Activated naive CD4-positive, alpha-beta T cell (primary cell): ENCODE measurements at places on chromosomes 3 and 15.

DNA sequence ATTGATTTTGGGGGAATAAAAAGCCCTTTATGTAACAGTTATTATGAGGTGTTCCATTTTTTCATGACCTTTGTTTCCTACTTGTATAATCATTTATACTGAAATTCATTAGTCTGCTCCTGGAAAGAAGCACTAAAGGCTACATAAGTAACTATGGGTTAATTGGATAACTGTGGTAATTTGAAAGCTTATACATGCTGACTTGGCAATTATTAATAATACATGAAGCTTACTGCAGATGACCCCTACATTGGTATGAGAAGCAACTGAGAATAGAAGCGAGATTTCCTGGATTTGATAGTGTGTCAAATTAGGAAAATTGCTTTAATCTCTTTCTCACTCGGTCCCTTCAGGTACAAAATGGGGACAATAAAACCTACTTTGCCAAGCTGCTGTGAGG, 658.0 kb downstream of the ROBO1 start:
- no peak for DNase-seq

- DNase-seq: no peak
Measured at GRCh38 chr3:65478551-65479500, 559.9 kb downstream of the MAGI1 start.

- no peak for DNase-seq
Measured at GRCh38 chr3:108250626-108251025, 28.4 kb upstream of the IFT57 start.

DNA sequence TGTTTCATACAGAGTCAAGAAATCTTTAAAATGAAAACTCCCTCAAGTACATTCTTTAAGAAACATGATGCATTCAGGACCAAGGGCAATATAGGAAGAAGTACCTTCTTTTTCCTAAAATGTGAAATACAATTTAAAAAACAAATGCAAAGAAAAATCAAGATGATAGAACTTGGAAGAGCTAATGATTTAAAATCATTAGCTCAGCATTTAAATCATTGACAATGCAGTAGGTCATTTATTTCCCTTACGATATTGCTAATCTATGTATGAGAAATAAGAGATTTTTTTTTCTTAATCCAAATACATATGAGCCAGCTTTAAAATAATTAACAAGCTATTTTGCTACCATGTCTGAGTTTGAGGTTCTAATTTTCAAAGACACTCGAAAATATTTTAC, 105.5 kb downstream of the HHLA2 start:
- DNase-seq: no peak

- DNase-seq: no peak
Measured at GRCh38 chr3:126434264-126434590, 39.5 kb downstream of the CFAP100 start.

- no peak for DNase-seq
Measured at GRCh38 chr15:87267798-87268197, 988.7 kb downstream of the NTRK3 start.

DNA sequence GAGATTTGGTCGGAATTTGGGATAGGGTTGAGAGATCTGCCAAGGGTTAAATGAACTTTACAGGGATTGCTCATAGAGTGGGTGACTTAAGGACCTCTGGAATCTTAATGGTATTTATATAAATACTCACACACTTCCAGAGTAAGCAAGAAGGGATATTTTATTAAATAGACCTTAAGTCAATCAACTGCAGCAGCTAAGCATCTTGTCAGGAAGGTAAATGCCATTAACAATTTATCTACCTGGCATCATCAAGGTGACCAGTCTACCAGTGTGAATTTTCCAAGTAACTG, 123.9 kb downstream of the FEZF2 start:
- DNase-seq: no peak

- DNase-seq: no peak
Measured at GRCh38 chr3:159898147-159898546, 90.5 kb upstream of the IL12A start.

- no peak for DNase-seq
Measured at GRCh38 chr15:73127302-73127936, 75.2 kb downstream of the NEO1 start.

DNA sequence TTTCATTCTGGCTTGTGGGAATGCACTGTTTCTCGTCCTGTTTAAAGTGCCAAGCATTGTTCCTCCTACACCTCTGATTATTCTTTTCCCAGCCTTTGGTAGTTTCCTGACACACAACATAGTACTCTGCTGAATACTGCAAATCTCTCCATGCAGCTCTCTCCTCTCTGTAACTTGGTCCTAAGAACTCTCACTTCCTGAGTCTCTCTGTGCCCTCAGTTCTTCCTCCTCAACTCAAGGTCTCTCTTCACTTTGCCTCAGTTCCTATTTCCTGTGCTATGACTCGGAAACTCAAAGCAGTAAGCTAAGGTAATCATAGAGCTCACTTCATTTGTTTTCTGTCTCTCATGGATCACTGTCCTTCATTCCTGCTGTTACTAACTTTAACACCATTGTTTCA, 113.4 kb downstream of the ZNF280D start:
- DNase-seq: no peak

- DNase-seq: no peak
Measured at GRCh38 chr3:49166752-49167556, 823 bp upstream of the CCDC71 start.

DNA sequence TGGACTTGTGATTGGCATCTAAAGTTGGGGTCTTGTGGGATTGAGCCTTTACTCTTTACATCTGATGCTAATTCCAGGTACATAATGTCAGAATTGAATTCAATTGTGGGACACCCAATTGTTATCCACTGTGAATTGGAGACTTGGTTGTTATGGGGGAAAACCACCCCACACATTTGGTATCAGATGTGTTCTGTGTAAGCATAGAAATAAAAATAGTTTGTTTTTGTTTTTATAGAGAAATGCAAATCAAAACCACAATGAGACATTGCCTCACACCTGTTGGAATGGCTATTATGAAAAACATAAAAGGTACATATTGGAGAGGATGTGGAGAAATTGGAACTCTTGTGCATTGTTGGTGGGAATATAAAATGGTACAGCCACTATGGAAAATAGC, 58.5 kb downstream of the CPA3 start:
- no peak for DNase-seq

DNA sequence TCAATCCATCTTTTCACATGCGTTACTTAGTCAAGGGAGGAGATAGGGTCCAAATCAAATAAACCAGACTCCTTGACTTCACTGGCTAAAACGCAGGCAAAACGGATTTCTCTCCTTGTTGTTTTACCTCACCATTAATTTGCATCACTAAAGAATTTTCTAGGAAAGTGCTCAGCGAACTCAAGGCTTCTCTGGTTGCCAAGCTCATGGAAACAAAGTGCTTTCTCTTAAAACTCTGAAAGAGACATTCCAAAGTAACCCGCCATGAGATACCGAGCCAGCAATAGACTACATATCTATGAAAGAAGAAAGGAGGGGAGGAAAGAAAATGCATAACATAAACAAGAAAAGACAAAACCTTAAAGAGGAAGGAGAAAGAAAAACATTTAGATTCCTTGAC, 211.7 kb upstream of the WNT5A start:
- no peak for DNase-seq

- DNase-seq: no peak
Measured at GRCh38 chr15:93942269-93942694, 289.1 kb upstream of the MCTP2 start.

GRCh38 chr3:76624164-76624563, 415.7 kb upstream of the ROBO2 start:
- no peak for DNase-seq

- DNase-seq: no peak
Measured at GRCh38 chr3:192482809-192483208, 244.5 kb downstream of the FGF12 start.

GRCh38 chr3:86654806-86655460, 336.0 kb downstream of the VGLL3 start:
- no peak for DNase-seq
